ENCODE measurements at places on chromosomes 13 and 19.

DNA sequence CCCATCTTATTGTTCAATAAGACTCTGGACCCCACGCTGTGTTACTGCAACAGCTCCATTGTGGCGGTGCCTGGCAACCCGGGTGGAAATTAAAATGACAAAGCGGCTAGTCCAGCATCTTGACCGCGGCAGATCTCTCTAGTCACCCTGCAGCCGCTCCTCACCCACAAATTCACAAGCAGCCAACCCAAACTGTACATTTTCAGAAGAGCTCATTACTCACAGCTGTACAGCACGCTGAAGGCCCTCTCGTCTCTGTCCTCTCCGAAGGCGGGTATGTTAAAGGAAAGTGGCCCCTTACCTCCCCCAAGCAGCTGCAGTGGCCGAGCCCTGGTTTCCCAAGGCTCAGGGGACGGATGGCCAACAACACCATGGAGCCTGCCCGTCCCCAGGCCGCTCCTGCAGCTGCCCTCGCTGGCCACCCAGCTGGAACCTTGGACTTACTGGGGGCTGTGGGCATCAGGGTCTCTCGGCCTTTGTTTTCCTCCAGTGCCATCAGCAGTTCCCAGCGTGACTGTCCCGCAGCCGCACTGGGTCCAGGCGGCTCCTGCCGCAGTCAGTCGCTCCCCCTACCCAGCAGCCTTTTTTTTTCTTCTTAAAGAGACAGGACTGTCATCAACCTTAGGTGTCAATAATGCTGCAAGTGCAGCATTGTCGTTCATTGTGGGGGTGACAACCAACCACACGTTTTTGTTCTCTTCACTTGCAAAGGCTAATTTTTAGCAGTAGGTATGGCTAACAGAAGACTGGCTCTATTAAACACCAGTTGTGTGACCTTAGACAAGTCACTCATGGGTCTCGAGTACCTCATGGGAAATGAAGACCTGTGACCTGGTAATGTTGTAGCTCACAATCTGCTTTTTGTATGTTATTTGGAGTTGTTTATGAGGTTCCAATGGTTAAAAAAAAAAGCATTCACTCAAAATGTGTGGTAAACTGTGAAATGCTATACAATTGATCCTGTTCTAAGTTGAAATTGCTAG lies at the start of gene SACS:
SACS (minus strand) TSS at position 532 of the 983 bp plus-strand sequence. CDS start 22,463 bp downstream, outside the sequence.
- no peak for DNase-seq

GRCh38 chr19:55044771-55045716 lies 7.0 kb upstream of the GP6 start:
- DNase-seq, result no peak

DNA sequence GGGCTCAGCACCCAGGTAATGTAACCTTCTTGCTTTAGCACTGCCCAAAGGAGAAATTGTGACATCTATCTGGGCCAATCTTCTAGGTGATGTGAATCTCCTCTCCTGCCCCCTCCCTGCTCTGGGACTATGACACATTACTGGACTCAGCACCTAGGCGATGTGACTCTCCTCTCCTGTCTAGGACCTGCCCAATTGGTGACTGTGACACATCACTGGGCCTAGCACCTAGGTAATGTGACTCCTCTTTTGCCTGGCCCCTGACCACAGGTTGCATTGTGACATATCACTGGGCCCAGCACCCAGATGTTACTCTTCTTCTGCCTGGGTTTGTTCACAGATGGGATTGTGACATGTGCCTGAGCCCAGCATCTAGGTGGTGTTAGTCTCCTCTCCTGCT lies 45.0 kb downstream of the ZNF85 start:
- DNase-seq, result no peak

- no peak for DNase-seq
Observed at GRCh38 chr13:51737609-51738008, 66.4 kb downstream of the DHRS12 start.

DNA sequence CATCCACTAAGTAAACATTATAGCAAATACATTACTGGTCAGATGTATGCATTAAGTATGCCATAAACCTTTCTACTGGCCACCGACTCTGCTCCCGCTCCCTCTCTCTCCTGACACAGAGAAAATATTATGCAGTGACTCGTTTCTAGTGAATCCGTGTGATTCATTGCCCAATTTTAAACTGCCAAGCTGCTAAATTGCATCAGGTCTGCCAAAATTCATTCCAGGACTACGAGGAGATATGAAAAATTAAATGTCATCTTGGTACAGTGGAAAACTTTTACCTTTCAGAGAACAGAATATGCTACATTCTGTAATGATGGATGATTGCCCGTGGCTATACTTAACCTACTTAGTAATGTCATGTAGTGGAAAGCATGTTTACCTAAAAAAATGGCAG lies 368.8 kb upstream of the TSHZ3 start:
- no peak for DNase-seq

DNA sequence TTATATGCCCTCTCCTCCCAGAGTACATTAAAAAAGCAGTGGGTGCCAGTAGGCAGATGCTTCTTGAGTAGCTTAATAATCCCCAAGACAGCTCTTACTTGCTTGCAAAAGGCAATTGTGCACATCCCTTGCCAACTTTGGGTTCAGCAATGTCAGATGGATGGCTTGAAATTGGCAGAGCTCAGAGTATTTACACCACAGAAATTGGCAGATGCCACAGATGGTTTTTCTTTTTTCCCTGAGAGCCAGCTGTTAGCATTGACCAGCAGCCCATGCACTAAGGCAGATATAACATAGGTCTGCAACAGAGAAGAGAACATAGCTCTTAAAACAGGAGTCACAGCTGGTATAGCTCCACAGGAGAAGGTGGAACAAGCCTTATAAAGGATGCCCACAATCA lies 18.4 kb upstream of the RNASEH2B start:
- DNase-seq, result no peak
